ENCODE measurements at places on chromosomes 4 and X.

DNA sequence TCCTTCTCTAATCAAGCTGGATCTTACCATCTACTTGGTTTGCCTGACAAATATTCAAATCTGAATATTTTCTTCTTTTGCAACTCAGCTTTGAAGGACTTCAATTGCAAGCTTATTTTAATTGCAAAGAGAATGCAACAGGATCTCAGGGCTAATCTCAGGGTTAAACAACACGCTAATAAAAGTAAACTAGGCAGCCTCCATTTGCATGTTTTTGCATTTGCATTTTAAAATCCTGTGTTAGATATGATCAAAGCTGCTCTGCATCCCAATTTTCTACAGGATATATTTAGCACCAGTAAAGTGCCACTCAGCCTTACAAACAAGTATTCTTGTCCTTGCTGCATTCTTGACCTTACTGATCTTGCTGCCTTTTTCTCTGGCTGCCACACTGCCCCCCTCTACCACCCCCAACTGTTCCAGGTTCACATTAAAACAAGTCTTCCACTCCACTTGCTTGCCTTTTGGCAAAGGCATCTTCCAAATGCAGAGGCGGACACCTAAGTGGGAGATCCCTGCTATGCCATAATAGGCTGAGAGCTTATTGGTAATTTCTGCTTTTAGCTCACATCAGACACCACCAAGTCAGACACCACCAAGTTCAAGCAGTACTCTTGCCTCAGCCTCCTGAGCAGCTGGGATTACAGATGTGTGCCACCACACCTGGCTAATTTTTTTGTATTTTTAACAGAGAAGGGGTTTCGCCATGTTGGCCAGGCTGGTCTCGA, 48.1 kb downstream of the GPRIN3 start:
- DNase-seq, result no peak

DNA sequence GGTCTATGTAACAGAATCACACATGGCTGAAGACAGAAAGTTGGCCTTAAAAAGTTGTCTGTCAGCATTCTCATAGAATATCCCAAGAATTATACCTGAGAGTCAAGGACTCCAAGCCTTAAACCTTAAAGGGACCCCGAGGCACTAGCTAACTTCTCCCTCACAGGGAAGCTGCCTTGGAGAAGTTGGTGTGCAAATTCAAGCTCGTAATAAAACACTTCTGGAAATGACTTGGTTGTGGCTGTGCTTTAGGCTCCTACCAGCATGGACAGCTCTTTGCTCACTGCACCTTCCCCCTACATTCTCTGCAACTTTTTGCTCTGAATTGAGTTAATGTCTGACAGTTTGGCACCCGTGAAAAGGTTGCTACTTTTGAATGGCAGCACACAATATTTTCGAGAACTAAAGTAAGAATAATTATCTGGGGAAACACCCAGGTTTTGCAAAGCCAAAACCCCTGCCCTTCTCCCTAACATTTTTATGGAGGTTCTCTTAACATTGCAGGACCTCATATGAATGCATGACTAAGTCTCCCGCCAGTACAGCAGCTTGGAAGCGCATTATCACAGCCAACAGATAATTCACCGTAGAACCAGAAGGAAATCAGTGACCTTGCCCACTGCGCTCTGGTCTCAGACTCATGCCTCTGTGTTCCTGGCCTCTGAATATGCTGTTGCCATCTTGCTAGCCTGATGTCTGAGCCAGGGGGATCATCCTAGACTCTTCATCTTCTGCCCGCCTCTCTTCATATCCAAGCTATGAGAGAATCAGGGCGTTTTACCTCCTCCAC, 91.0 kb downstream of the MGST2 start:
- no peak for DNase-seq

DNA sequence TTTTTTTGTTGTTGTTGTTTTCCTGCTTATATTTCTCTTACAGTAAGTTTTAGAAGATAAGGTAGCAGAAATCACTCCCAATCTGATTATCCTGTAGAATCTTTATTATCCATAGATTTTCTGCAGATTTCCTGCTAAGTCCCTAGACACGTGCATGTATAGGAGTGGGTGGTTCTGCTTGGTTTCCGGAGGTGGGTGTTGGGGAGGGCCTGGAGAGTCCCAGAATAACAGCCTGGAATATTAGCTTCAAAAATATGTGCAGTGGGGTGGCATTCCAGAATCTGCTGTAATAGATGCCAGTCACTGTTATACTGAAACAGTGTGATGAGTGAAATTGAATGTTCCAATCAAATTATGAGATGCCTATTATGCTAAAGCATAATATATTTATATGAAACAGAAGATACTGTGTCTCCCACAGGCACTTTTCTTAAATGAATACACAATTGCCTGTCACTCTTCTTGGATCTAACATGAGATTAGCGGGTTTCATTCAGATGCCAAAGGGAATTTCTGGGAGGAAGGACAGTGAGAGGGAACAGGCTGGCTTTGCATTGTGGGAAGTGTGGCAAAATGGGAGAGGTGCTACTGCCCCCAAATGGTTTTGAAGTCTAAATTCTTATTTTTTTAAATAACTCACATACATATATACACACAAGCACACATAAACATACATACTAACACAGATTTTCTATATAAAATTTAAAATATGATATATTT, 37.6 kb downstream of the C4orf50 start:
- no peak for DNase-seq

DNA sequence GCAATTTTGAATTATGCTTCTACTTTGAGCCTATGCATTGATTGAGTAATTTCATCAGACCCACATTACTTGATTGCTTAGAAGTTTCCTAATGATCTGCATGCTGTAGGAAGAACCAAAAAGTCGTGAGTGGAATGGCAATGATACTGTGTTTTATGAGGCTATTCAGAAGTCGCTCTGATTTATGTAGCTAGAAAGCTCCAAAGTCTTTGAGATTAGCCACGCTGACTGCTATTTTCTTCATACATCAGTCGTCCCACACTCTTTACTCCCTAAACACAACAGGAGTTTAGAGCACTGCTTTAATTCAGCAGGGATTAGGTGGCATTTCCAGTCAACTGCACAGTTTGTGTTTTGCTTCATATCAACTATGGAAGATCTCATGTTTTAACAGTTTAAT, 4.1 kb downstream of the GRID2 start:
- no peak for DNase-seq

- DNase-seq, result no peak
These were observed 3.5 kb downstream of the FBXL5 start for GRCh38 chr4:15651676-15652075.

DNA sequence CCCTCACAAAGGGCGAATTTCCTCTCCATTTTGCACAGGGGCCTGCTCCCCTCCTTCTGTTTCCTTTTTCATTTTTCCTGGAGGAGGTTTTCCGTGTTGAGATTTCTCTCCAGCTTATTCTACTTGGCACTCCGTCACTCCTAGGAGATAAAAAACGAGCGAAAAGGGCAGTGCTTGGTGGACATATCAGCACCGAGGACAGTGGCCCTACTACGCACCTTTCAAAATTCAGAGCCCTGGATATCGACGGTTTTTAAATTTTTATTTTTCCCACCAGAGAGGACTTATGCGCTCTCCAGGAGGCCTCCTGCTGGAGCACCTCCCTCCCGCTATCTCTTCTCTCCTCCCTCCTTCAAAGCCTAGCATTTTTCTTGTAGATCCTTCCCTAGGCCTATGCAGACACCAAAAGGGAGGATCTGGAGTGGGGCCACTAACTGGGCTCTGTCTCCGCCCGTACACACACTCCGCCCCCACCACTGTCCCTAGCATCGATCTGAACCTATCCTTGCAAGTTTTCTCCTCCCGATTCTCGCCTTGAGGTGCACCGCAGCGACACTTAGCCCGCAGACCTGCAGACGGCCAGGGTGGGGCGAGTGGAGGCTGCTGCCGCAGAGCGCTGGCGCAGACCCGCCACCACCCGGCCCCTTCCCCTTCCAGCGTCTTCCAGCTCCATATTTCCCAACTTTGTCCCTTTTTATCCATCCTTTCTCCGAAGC, 8.5 kb upstream of the TCEAL9 start:
- DNase-seq, result no peak

DNA sequence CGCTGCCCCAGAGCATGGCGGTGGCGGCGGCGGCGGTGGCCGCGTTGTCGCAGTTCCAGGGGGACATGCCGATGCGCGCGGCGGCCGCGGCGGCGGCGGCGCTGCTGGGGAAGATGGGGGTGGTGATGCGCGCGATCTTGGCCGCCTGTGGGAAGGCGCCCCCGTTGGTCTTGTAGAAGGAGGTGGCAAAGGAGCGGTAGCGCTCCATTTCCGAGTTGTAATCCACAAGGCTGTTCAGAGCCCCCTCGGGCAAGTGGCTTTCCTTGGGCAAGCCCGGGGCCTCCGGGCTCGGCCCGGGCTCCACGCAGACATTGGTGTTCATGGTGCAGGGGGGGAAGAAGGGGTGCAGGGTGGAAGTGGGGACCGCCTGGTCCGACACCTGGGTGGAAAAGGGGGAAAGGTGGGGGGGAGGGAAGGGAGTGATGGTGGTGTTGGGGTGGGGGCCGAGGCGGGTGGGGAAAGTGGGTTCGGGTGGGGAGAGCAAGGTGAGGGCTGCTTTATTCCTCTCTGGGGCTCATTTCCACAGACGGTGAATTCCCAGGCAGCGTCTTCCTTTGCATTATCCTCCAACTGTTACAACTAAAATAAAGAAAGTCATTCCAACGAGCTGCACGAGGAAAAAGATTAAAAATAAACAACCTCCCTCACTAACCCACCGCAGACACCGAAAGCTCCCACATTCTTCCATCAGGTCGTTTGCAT, 3.1 kb downstream of the CXXC4 start:
- DNase-seq, result no peak

DNA sequence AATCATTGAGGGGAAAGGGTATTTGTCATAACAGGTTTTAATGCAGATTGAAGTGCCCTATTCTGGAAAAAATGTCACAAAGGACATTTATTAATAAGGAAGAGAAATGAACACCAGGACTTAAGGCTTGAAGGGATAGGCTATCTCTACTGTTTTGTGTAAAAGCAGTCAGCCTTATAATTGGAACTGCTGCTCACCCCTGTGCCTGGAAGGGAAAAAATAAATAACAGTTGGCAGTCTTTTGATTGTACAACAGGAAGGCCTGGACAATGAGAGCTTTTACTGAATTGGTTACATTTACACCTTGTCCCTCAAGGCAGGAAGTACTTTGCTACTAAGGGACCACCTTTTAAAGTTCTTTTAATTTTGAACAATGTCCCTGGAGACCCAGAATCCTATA, 17.8 kb upstream of the MAGED4 start:
- no peak for DNase-seq

GRCh38 chrX:106748377-106748776, 21.9 kb downstream of the RNF128 start:
- no peak for DNase-seq
